ENCODE measurements at places on chromosomes 16 and 17.

GRCh38 chr17:74012465-74012864, 191.0 kb upstream of the RPL38 start:
- peak; percentile 15 for DNase-seq

DNA sequence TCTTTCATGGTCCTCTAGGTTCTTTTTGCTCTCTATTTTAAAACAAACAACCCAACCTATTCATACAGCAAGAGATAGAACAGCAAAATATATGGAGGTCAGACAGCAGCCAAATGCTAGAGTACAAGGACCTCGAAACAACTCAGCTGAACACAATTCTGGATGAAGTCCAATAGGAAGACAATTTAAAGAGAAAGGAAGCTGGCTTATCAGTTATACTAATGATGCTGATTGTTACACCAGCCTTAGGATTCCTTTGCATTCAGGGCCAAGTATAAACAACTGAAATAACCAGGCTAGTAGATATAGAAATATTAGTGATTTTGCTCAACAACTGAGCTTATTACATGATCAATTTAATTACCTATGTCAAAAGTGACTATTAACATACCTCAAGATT, 2.5 kb downstream of the SSH2 start:
- DNase-seq, result no peak

- DNase-seq, result no peak
Measured at GRCh38 chr17:77317091-77317750, 176.5 kb downstream of the SEC14L1 start.

DNA sequence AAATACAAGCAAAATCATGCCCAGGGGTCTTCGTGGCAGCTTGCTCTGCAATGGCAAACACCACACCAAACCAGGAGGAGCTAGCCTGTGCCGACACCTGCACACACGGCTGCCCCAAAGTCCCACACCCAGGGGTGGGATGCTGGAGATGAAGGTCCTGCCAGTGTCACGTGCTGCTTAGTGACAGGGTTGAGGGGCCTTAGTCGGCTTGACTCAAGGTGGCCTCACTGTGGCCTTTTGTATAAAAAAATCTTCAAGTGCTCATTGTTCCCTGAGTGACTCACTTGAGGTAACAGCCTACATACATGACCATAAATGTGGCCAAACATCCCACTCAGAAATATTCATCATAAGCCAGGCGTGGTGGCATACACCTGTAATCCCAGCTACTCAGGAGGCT, 7.3 kb downstream of the TRIM65 start:
- no peak for DNase-seq

DNA sequence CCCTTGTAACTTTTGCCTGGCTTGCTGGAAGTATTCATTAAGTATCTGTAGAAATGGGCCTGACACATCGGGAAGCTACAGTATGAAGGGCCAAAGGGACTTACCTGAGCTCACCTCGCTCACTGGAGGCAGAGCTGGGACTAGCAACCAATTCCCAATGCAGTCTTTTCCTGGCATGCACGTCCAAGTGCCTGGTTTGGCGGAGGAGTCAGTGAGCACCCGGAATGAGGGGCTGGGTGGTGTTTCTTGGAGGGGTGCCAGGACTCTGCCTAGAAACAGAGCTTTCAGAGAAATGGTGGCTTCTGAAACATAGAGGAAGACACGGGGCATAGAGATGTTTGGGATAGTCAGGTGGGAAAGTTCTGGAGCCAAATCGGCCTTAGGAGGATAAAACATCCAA, 18.4 kb upstream of the GPRC5C start:
- DNase-seq, result no peak

GRCh38 chr17:37340804-37341203, 35.0 kb upstream of the C17orf78 start:
- no peak for DNase-seq

GRCh38 chr17:80008383-80008840, 27.3 kb downstream of the TBC1D16 start:
- DNase-seq, result peak; percentile 78

GRCh38 chr17:17408236-17408794, 68.5 kb upstream of the MED9 start:
- peak; percentile 70 for DNase-seq

- DNase-seq, result no peak
Measured at GRCh38 chr17:38440614-38441397, 12.5 kb downstream of the ARHGAP23 start.

DNA sequence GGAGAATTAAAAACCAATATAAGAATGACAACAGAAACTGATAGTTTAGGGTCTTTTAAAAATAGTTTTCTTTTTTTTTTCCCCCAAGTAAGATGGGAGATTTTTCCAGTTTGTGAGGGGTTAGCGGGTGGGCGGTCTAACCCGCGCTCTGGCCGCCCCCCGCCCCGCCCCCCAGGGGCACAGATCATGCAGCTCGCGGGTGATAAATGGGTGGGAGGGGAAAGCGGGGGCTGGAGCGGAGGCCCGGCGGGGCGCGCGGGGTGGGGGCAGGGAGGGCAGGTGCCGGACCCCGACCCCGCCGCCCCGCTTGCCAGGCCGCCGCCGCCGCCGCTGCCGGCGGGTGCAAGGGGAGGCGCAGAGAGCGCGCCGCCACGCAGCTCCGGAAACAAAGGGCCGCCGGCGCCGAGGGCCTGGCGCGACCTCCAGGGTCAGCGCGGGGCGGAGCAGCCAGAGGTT, 60.1 kb upstream of the GSE1 start:
- no peak for DNase-seq

GRCh38 chr17:82524540-82524939, 5.0 kb downstream of the FOXK2 start:
- DNase-seq, result no peak

DNA sequence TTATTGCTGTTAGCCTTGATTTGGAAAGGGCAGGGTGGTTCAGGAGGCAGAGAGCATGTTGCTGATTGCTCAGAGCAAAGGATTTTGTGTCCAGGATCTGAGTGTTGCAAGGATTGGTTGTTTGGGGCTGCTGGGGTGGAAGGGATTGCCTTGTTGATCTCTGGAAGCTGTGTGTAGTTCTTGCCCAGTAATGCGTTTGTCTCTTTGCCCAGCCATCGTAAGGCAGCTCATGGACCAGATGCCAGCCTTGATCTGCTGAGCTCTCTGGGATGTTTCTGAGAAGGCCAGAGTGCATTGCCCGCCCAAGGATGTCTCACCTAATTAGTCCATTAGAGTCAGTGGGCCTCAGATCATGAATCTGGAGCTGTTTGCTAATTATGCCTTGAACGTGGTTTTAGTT, 33.6 kb downstream of the NKD1 start:
- no peak for DNase-seq

GRCh38 chr17:38705523-38705802, 390 bp downstream of the MLLT6 start:
- DNase-seq, result no peak

GRCh38 chr17:42180922-42181850, at the start of gene KCNH4:
Gene KCNH4 (minus strand): TSS chr17:42181142. CDS start chr17:42180945, 197 bp downstream.
- peak; percentile 39 for DNase-seq

DNA sequence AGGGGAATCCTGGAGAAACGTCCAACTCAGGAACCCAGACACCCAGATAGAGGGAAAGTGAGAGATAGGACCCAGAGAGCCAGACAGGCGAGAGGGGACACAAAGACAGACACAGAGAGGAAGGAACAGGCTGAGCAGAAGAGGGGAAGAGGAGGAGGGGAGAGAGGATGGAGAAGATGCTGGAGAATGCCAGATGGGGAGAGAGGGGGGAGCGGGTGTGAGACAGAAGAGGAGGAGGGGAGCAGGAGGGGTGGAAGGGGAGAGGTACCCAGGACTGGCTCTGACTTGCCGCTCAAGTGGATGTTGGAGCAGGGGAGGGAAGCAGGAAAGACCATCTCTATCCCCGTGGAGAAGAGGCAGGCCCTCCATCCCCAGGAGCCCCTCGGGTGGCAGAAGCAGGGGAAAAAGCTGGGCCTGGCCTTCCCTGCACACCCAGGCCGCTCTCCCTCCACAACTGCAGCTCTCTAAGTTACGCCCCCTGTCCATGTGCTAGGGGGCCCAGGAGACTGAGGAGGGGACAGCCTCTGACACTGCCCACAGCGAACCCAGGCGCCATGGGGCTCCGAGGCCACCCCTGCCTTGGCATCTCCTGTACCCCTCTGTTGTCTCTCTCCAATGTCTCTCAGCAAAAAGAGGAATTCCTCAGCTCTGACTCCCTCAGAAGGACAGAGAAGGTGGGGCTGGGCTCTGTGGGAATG, 4.8 kb downstream of the PPP1R9B start:
- no peak for DNase-seq

GRCh38 chr16:90028985-90029384, 9.7 kb upstream of the DBNDD1 start:
- DNase-seq, result no peak

DNA sequence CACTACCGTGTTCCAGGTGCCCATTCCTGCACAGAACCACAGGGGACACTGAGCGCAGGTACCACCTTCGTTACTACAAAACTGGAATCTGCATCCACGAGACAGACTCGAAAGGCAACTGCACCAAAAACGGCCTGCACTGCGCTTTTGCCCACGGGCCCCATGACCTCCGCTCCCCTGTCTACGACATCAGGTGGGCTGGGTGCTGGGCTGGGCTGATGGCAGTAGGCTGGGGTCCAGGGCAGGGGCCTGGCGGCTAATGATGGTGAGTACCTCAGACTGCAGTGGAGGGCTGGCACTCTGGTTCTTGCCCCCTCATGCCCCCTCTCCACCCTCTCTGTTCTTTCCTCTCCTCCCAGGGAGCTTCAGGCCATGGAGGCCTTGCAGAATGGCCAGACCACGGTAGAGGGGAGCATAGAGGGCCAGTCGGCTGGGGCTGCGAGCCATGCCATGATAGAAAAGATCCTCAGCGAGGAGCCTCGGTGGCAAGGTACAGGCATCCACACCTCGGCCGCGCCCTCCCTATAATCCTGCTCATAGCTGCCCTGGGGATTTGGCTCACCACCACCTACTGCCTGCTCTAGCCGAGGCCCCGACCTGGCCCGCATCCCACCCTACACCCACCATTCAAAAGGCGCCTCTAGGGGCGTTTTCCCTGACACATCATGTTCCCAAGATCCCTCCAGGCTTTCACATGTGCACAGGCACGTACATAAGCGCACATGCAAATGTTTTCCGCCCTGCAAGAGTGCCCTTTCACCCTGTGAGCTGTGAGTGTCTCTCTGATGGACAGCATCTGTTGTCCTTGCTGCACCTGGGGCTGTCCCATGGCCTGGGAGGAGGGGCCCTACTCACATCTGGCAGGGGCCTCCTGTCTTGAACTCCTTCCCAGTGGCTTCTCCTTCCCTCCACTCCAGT, 27.7 kb downstream of the UNK start:
- DNase-seq, result no peak

DNA sequence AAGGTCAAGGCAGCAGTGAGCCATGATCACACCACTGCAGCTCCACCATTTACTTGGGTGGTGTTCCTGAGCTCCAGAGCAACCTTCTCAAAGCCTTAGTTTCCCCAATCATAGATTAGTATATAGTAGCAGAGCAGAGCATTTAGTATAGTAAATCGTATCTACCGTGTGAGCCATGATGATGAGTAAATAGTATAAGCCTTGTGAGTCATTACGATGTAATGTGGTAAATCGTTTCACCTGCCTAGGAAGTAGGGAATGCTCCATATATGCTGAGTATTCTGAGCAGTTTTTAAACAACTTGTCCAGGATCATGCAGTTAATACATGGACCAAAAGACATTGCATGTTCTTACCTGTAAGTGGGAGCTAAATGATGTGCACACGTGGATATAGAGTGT, 66.4 kb downstream of the SCNN1B start:
- no peak for DNase-seq

GRCh38 chr17:68054296-68054900, 18.9 kb downstream of the KPNA2 start:
- DNase-seq, result no peak

DNA sequence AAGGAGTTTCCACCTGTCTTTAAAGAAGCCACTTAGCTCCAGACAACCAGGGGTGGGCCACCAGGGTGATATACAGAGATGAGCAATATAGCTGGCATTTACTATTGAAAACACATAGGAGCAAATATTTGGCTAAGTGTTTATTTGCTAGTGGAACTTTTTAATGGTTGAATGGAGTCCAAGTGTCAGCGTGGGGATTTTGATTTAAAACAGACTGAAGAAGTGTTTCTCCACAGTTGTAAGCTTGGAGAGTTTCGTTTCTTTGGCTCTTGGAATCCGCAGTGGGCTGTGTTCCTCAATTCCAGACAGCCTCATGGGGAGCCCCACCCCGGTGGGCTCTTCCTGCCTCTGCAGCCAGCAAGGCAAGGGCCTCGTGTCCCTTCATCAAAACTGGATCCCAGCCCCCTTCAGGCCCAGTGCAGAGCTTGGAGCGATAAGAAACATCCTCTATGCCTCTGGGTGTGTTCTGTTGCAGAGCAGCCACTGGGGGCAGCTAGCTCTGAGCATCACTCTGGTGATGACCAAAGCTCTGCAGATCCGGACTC, 36.1 kb downstream of the NOG start:
- DNase-seq, result peak; percentile 10

GRCh38 chr16:66511602-66512271, 38.2 kb downstream of the TK2 start:
- no peak for DNase-seq

DNA sequence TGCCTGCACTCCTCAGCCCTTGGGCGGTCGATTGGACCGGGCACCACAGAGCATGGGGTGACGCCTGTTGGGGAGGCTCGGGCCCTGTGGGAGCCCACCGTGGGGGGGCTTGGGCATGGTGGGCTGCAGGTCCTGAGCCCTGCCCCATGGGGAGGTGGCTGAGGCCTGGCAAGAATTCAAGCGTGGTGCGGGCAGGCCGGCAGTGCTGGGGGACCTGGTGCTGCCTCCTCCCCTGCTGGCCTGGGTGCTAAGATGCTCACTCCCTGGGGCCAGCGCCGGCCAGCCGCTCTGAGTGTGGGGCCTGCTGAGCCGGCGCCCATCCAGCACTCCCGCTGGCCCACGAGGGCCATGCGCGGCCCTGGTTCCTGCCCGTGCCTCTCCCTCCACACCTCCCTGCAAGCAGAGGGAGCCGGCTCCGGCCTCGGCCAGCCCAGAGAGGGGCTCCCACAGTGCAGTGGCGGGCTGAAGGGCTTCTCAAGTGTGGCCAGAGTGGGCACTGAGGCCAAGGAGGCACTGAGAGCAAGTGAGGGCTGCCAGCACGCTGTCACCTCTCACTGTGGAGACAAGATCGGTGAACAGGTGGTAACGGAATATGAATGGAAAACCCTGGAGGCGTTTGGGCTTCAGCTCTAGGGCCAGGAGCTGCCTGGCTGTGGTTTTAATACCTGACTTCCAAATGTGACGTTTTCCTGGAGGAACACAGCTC, 28.5 kb downstream of the ST6GALNAC1 start:
- DNase-seq, result no peak

GRCh38 chr17:28843816-28844148, 1.2 kb upstream of the FAM222B start:
- DNase-seq, result no peak

DNA sequence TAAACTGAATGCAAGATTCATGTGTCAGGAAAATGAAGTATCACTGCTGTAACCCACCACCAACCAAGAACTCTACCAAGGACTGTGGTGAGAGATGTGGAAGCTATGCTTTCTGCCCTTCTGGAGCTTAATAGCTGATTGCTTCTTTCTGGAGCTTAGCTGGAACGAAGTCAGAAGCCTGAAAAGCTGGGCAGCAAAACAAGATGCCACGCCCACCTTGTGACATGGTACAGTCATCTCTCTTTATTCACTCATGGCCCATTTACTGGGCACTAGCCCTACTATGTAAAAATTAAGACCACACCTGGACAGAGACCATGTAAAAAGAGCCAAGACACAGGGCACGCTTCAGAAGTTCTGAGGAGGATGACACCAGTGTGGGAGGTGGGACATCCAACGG, 48.1 kb downstream of the TEX2 start:
- no peak for DNase-seq

GRCh38 chr17:48577946-48578615, at the start of gene HOXB4:
Gene HOXB4 (minus strand): TSS chr17:48578350. CDS start chr17:48578319, 31 bp downstream.
- no peak for DNase-seq

GRCh38 chr17:266701-267667, 85.5 kb upstream of the DOC2B start:
- no peak for DNase-seq

- no peak for DNase-seq
Measured at GRCh38 chr17:34261568-34262337, 6.7 kb downstream of the CCL2 start.

Measured in HepG2 (cell line).